ENCODE measurements at places on chromosomes 7 and 10.

DNA sequence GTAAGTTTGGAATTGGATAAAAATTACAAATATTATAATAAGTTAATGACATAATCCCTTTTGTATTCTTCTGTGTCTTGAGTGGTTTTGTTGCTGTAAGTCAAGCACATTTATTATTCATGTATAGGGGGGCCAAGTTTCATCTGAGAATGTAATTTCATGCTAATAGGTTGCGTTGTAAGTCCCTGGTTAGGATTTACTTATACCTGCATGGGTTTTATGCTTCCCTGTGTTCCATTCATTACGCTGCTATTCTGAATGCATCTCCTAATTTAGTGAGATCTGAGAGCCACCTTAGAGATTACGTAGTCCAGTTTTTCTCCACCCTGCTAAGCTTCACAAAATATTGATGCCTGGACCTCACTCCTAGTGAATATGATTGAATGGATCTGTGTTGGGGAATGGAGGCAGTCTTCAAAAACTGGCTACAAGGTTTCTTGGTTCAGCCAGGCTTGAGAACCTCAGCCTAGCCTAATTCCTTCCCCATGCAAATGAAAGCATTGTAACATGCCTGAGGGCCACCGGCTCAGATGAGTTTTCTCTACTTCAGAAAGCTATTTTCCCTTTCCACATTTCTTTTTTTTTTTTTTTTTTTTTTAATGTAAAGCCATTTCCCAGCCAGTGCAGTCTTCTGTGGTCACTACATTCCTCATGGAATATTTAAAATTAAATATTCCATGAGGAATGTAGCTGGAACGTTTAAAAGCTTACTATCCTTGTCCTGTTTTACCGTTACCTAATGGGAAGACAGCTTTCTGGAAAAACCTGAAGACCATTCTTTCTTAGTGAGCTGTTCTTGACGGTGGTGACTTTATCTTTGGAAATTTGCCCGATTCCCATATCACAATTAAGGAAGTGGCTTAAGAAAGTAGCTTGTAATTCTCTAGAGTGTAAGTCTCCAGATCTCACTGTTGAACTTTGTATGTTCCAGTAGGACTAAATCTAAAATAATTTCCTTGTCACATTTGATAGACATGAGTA, 16.0 kb downstream of the PAPSS2 start:
- no peak for DNase-seq

DNA sequence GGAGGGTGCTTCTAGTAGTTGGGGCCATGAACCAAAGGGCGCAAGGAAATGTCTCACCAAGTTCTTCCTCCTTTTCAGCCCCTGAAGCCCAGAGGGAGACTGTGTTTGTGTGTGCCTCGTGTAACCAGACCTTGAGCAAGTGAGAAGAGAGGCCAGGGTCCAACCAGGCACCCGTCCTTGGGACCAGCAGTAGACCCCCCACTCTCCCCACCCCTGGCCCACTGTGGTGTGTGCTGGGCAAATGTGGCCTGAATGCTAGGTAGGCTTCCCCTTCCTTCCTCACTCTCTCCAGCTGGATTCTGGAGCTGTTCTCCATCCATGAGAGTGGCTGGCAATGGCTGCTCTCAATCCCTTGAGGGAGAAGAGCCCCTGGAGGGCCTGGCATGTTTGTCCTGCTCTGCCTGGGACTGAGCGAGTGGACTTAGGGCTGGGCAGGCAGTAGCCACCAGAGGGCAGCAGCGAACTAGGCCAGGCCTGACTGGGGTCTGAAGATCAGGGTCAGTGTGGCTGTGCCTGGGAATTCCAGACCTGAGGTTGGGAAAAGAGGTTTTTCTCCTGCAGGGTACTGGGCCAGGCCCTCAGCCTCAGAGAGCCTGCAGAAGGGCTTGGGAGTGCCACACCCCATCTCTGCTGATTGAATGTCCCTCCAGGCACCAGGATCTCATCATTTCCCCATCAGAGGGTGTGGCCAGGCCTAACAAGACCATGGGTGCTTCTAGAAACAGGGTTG, 12.5 kb downstream of the SFRP5 start:
- DNase-seq, result peak; percentile 88

GRCh38 chr7:959271-959670, 4.8 kb upstream of the ADAP1 start:
- DNase-seq, result no peak

DNA sequence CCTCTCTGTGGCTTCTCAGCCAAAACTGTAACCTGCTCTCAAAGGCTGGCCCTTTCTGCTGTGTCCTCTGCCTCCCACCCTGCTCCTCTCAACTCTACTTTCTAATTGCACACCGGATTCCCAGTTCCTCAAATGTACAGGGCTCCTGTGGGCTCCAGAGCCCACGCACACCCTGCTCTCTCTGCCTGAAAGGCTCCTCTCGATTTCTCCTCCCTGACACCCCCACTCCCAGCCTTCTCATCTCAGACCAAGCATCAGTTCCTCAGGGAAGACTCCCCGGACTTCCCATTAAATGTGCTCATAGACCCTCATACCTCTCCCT, 111.7 kb upstream of the STEAP1B start:
- DNase-seq, result no peak

DNA sequence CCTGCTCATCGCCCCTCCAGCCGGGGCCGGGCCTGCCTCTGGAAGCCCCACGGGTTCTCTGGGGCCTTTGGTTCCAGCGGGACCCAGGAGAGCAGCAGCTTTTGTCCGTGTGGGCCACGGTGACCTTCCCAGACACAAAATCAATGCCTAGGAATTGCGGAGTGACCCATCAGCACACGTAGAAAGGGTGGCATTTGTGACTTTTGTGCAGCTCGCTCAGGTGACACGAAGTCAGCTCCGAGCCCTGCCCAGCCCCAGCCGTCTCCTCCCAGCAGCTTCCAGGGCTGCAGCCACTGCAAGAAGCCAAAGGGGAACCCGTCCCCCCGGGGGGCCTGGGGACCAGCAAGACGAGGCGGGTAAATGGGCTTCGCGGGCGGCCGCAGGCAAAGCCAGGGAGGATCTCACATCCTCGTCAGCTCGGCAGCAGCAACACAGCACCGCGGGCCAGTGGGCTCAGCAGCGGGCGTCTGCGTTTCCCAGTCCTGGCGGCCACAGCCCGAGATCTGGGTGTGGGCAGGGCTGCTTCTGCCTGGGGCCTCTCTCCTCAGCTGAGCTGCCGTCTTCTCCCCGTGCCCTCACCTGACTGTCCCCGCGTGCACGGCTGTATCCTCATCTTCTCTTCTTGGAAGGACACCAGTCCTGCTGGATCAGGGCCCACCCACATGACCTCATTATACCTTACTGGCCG, 88.5 kb downstream of the PAXIP1 start:
- DNase-seq, result no peak

DNA sequence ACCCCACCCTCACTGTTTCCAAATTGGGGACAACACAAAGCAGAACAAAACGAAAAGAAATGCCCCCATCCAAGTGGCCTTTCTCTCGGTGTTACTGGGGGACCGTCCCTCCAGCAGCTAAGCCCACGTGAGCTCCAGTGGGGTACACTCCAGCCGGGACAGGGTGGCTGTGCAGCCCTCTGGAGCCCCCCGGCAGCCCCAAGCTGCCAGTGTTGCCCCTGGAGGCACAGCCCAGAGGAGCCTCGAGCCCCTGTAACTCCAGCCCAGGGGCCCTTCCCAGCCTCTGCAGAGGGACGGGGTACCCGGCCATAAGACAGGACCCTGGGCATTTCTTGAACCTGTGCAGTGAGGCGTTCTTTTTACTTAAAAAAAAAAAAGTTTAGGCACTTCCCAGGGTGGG, 124.5 kb upstream of the KCTD7 start:
- DNase-seq, result no peak

DNA sequence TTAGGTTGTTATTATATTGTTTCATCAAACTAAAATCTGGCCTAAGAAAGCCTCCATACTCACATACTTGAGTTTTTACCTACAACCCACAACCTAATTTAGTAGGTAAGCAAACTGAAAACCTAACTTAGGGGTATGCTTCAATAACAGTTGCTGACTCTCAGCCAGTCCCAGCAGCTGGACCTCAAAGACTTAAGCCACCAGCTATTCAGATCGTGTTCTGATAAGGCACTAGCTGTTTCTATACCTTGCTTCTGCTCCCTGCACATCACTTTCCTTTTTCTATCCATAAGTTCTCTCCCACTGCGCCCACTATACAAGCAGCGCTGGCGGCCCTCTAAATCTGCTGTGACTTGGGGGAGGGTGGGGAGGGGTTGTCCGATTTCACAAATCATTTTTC, 42.3 kb downstream of the SUGCT start:
- no peak for DNase-seq

GRCh38 chr10:117554241-117554814, 11.8 kb downstream of the EMX2 start:
- DNase-seq, result no peak

GRCh38 chr7:54782829-54783228, 23.8 kb upstream of the SEC61G start:
- no peak for DNase-seq

DNA sequence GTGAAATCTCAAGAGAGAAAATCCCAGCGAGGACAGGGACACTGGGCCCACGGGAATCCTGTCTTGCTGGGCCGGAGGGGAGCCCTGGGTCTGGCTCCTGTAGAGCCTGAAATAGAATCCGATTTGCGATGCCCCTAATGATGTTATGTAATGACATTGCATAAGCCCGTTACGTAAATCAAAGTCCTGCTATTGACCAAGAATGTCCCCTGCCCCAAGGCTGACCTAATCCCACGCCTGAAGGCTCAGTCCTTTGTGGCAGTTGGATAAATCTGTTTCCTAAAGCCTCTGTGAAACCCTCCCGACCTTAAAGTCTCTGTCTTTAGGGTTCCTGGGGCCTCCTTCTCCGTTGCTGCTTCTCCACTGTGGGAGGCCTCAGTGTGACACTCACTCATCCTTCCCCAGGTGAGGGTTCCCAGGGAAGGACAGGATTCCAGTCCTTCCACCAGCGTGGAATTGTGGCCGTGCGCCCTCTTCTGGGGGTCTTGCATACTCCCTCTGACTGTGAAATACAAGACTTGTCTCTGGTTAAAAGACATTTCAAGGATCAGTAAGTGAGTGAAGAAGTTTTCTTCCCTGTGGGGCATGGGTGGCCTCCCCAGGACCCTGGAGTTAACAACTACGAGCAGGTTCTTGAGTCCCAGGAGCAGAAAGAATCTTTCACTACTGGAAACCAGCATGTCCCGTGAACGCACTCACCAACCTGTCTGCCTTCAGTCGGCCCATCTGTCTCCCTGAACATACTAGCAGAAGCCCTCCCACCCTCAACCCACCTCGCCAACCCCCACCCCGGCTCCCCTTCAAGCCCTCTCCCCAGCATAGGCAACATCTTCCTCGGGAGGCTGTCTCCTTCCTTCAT, 19.8 kb downstream of the ZNF467 start:
- DNase-seq, result peak; percentile 77

DNA sequence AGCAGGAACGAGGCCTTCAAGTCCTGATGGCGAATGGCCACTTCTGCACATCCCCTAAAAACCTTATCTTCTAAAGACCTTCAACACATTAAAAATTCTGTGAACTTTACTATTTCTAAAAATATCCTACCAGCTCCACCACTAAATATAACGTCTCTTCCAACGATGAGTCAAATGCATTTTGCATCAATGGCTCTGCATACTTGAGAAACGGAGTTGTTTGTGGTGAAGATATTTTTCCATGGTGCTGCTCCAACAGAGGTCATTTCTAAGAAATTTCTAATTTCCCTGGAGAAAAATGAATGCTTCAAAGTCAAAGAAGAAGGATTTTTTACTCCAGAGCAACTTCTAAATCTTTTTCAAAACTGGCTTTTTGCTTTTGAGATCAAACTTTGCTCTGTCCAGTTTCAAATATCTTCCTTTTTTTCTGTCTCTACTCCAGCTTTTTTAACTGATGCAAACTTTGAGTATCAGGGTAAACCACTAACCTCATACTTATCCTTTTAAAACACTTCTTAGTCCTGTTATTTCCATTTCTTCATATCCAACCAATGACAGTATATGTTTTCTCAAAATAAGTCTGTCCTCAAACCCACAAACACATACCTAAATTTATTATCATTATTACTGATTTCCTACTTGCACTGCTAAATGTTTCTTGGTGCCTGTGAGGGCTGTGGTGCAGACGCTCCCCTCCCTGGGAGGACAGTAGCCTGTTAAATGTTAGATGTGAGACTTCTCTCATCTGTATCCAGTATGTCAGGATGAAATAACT, 258.1 kb downstream of the KLF6 start:
- no peak for DNase-seq

DNA sequence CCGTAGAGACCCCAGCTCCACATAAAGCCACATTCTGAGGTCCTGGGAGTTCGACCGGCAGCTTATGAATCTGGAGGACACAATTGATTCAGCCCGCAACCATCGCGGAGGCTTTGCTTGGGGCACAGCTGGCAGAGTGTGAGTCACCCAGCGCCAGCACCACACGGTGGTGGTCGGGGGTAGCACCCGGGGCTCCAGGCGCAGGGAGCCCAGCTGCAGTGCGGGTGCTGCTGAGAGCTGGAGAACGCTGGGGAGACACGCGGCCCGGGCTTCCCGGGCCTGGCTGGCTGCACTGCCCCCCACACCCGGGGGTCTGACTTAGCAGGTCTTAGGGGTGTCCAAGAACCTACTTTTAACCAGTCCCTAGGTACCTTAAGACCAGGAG, 87.9 kb downstream of the PAXIP1 start:
- no peak for DNase-seq

GRCh38 chr7:64774204-64774842, 19.9 kb upstream of the ZNF138 start:
- DNase-seq, result no peak
